Activated T-cell treated with anti-CD3 and anti-CD28 coated beads for 24 hours (primary cell): ENCODE measurements at places on chromosomes 6 and 20.

- DNase-seq: peak; percentile 56
Observed at GRCh38 chr6:27312146-27312949, at the start of gene POM121L2. Gene POM121L2 (minus strand): TSS chr6:27312273. CDS start chr6:27312170, 103 bp downstream.

GRCh38 chr20:4748847-4749246, 27.1 kb downstream of the PRND start:
- no peak for DNase-seq

DNA sequence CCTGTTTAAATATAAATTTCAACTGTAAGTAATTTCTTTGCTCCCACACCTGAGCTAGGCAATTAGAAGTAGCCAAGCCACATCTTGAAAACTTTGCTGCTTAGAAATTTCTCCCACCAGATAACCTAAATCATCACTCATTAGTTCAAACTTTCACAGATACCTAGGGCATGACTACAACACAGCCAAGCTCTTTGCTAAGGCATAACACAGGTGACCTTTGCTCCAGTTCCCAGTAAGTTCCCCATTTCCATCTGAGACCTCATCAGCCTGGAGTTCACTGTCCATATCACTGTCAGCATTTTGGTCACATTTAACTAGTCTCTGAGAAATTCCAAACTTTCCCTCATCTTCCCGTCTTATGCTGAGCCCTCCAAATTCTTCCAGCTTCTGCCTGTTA, 79.8 kb upstream of the OPRM1 start:
- no peak for DNase-seq

DNA sequence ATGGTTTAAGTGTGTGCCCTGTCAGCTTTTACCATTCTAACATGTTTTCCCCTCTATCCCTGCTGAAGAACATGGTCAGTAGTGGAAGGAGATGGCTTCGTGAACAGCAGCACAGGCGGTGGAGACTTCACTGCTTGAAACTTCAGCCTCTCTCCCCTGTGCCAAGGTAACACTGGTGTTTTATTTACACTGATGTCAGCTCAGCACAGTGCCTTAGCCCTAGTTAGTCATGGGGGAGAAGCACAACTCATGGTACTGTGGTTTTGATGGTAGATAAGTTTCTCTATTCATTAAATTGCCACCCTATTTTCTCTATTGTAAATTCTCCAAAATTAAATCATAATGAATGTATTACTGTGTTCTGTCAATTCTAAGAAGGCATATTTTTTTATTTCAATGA, 56.6 kb downstream of the MTHFD1L start:
- DNase-seq: no peak

DNA sequence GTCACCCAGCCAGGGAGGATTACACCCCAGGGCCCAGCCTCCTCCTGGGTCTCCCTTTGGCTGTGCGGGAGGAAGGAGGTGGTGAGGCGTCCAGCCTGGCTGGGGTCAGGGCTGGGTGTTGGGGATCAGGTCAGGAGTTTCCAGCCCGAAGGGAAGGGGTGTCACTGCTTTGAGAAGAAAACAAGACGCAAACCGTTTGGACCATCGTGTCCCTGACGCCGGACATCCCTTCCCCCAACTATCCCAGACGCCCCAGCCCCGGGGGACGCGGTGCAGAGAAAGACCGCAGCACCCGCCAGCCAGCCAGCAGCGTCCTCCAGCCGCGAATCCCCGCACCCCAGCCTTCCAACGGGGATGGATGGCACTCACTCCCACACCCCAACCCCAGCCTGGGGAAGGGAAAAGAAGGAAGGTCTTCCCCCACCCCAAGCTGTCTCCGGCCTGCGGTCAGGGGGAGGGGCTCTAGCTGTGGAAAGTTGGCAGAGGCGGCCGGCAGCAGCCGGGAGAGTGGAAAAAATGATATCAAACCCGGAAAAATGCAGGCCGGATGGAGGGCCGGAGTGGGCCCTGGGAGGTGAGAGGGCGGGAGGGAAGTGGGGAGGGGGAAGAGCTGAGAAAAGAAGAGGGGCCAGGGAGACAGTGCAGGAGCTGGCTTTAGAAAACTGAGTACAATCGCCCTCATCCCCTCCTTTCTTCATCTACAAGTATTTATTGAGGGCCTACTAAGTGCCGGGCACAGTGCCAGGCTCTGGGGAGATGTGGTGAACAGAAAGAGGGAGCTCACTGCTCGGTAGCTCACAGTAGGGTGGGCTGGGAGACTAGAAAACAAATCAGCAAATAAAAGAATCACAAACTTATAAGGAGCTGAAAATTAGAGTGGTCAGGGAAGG, 10.6 kb downstream of the REM1 start:
- no peak for DNase-seq

GRCh38 chr6:83921315-83921714, 61.8 kb downstream of the CYB5R4 start:
- DNase-seq: no peak

DNA sequence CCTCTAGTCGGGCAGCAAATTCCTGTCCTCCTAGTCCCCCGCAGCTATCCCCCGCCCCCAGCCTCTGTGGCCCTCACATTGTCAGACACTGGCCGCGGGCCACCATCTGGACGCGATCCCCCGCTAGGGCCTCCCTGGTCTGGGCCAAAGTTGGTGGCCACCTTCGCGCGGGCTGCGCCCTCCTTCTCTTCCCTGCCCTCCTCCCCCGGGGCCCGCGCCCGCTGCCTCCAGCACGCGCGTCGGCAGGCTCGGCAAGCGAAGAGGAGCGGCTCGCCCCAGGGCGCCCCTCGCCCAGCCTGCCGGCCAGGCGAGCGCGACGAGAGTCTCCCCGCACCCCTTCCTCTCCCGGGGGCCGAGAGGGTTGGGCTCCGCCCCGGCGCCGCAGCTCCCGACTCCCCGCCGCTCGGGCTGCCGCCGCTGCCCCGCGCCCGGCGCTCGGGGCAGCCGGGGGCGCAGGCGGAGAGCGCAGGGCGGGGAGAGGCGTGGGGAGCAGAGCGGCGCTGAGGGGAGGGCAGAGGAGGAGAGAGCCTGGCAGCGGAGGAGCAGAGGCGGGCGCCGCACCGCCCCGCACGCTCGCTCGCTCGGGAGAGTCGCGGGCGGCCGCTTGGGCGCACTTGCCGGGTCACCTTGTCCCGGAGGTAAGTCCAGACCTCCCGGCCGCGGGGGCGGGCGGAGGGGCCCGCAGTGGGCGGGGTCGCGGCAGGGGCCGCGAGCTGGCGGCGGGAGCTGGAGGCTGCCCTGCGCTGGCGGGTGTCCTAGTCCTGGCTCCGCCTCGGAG, at the start of gene SYNDIG1:
TSS of gene SYNDIG1 (plus strand) at position 514 of the 778 bp plus-strand sequence. CDS start 73,469 bp downstream, outside the sequence.
- DNase-seq: no peak

- DNase-seq: no peak
Observed at GRCh38 chr20:59663513-59664060, 59.2 kb downstream of the PHACTR3 start.

DNA sequence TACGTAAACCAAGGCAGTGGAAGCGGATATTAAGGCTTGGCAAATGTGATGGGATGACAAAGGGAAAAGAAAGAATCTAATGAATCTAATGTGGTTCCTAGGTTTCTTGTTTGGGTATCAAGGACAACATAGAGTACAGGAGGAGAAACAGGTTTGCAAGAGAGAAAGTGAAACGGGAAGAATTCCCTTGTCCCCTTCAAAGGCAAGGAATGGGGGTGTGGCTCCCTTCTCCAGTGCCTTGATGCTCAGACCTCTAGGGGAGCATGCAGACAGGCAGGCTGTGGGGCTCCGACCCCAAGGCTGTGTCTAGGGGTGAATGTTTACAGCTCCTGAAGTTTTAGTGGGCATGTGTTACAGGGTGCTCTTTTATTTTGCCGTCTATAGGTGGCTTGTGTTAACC, 317.5 kb upstream of the HSF2 start:
- DNase-seq: no peak

- DNase-seq: no peak
Observed at GRCh38 chr6:91730710-91731109, 1143.8 kb upstream of the MAP3K7 start.

DNA sequence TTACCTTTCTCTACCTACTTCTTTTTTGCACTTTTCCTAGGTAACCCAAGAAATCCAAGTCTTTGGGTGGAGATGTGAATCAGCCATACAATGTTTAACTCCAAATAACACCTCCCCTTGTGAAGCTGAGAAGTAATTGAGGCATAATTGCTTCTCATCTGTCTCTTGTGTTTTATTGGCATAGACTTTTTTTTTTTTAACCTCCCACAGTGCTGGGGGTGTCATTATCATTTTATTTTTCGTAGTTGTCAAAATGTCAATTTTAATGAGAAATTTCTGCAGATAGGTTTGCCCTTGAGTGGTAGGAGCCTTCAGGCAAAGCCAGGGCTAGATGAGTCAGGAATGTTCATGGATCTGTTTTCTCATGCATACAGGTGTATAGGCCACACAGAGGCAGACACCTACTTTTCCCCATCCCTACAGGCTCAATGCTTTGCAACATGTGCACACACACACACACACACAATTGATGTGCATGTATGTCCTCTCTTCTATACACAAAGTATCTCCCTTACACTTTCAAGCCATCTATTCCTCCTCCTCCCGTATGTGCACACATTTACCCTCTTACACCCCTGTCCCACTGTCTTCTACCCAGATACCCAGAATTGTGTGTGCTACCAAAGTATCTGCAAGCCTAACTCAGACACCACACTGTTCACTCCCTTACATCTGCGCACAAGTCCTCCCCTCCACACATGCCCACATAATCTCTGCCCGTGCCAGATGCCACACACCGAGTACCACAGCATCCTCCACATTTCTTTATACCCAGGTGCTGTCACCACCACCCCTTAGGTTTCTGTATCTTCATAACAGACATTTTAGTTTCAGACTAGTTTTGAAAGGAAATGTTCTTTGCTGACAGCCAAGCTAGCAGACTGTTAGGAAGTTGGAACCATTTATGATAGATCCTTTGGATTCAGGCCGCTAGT, 22.0 kb downstream of the RALY start:
- no peak for DNase-seq

DNA sequence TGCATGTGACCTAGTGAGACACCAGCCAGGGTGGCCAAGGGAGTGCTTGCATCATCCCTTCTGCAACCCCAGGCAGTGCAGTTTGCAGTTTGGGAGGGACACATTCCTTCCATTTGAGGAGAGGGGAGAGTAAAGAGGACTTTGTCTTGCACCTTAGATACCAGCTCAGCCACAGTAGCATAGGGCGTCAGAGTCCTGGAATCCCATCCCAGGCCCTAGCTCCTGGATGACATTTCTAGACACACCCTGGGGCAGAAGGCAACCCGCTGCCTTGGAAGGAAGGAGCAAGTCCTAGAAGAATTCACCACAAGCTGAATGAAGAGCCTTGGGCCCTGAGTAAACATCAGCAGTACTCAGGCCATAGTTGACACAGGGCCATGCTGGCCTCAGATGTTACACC, 680.4 kb upstream of the IMPG1 start:
- no peak for DNase-seq

GRCh38 chr20:58584881-58585752, 66.0 kb upstream of the STX16 start:
- DNase-seq: no peak

DNA sequence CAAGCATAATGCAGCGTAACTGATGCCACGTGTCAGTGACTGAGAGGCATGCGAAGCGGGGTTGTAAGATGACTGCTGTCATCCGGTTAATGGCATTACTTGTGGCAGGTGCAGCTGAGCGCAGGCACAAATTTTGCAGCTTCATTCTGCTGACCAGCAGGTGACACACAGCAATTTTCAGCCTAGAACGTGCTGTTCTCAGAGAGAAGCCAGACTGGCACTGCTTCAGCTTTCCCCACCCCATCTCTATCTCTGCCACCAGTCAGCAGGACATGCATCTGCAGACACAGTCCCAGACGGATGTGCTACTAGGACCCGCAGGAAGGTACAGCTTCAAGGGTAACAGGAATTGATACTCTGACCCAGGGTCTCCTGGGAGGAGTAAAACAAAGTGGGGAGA, 221.8 kb downstream of the KIF16B start:
- DNase-seq: no peak

DNA sequence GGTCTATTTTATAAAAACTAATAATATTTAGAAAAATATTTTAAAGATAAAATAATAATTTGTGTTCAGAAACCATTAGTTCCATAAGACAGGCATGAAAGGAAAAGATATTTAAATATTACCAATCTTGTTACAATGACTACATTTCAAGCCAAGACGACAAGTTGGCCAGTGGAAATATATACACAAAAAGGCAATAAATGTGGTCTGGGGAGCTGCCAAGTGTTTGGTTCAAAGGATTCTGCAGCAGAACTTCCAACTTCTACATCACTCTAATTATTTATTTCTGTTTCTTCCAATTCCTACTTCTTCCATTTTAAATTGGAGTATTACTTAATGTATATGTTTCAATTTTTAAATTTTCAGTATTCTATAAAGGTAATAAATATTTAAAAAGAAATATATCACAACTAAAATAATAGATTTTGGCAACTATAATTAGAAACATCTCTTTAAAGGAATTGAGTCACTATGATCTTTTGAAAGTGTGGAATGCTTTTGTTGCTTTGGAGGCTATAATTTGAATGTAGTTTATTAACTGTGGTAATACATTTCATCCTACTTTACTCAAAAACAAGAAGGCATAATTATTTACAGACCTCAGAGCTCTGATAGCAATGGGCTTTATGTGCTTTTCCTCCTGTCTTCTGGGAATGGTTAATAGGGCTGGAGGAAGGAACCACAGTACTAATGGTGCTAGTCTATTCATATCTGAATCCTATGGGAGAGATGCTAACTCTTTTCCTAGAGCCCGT, 129.7 kb upstream of the FAM184A start:
- DNase-seq: no peak

DNA sequence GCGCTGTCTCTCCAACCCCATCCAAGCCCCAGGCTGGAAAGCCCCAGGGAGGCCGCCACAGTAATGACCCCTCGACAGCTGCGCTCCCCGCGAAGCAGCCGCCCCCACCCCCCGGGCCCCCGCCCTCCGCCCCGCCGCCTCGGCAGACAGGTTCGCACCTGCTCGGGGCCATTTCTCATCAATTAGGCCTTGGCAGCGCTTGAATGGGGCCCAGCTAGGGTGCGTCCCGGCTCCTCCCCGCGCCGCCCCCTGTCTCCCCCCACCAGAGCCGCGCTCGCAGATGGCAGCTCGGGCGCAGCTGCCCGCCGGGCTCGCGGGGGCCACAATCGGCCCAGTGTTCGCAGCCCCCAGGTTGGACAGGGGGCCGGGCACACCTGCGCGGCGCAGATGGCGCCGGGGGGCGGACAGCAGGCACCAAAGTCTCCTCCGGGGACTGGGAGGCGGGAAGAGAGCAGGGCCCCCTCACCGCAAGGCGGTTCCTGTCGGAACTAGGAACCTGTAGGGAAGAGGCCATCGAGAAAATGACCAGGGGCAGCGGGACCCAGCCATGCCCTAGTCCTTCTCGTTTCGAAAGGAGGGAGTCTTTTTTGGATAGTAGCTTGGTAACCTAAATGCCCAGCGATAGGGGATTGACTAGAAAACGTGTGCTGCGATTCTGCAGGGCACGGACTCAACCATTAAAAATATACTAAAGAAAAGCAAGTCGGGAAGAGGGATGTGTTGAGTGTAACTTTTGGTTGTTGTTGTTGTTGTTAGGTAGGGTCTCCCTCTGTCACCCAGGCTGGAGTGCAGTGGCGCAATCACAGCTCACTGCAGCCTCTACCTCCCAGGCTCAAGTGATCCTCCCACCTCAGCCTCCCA, 83.2 kb upstream of the EYA2 start:
- DNase-seq: no peak

GRCh38 chr6:104483225-104483834, 376.4 kb downstream of the HACE1 start:
- no peak for DNase-seq

GRCh38 chr6:160428818-160429619, 80.8 kb downstream of the SLC22A3 start:
- no peak for DNase-seq

- DNase-seq: no peak
Observed at GRCh38 chr20:6714279-6714711, 53.2 kb upstream of the BMP2 start.
